ENCODE measurements at places on chromosomes 13 and 19. TPM values are rescaled to one million over a fixed set of nuclear protein-coding genes. Genes with fewer than 3 reads are reported as not detected.
A peak's percentile ranks its signal among the peaks of the same experiment; 100 is the strongest.

DNA sequence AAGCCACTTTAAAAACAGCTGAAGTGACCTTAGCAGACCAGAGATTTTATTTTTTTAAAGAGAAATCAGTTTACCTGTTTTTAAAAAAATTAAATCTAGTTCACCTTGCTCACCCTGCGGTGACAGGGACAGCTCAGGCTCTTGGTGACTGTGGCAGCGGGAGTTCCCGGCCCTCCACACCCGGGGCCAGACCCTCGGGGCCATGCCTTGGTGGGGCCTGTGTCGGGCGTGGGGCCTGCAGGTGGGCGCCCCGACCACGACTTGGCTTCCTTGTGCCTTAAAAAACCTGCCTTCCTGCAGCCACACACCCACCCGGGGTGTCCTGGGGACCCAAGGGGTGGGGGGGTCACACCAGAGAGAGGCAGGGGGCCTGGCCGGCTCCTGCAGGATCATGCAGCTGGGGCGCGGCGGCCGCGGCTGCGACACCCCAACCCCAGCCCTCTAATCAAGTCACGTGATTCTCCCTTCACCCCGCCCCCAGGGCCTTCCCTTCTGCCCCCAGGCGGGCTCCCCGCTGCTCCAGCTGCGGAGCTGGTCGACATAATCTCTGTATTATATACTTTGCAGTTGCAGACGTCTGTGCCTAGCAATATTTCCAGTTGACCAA is 10.8 kb downstream of the PLPPR3 start:
- no peak for DNase-seq

GRCh38 chr13:108733022-108733560 is 103.7 kb downstream of the MYO16 start:
- DNase-seq: no peak

DNA sequence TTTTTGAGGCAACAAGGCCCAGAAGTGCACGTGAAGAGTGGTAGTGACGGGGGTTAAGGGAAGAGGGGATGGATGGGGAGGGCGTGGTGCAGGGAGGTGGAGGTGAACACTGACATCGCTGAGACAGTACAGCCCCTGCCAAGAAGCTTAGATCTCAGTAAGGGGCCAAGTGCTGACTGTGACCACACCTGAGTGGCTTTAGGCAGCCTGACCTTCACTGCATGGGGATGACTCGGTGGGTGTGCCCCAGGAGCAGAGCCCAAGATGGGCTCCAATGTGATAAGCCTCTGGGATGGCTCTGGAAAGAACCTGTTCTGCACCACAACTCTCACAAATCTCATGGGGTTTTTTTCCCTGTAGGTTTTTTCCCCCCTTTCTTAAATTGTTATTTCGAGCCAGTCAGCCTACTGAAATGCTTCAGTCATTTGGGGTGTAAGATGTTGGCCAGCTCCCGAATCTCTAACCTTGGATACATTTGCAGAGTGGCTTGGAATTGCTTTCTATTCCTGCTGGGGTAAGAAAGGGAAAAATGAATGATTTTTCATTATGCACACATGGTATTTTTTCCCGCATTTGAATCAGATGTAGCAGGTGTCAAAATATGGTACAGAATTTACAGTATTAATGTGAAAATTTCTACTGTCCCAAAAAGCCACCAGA is 165.0 kb downstream of the TM9SF2 start:
- no peak for DNase-seq

DNA sequence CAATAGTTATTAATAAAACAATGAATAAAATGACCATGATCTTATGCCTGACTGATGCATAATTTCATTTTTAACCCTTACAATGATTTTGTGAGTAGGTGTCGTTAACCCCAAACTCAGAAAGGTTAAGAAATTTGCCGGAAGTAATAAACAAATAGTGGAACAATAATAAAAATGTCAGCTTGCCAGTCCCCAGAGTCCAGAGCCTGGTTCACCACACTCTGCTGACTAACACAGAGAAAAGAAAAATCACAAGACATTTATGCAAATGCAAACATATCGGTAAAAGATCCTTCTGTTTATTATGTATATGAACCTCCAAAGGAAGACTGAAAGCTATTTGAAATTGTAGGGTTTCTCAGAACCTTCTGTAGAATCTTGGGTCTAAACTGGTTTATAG is 563.7 kb downstream of the EFNB2 start:
- no peak for DNase-seq

DNA sequence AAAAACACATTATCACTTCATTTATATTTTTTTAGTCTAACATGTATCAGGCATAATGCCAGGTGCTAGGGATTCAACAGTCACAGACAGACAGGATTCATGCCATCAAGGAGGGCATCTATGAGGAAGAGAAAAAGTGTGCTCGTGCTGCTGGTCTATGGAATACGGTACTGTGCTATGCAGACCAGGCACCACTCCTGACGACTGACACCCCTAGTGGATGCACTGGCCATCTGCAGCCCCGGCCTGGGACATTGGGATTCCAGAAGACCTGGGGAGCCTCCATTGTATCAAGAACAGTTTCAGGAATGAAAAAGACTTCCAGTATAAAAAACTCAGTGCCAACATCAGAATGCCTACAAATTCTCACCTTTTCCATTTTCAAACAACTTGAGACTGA is 94.0 kb downstream of the KLF12 start:
- DNase-seq: peak; percentile 46

DNA sequence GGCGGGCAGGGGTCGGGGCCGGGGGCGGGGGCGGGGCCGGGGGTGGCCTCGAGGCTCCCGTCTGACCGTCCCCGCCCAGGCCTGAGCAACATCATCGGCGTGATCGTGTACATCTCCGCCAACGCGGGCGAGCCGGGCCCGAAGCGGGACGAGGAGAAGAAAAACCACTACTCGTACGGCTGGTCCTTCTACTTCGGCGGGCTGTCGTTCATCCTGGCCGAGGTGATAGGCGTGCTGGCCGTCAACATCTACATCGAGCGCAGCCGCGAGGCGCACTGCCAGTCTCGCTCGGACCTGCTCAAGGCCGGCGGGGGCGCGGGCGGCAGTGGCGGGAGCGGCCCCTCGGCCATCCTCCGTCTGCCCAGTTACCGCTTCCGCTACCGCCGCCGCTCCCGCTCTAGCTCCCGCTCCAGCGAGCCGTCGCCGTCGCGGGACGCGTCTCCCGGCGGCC is 9.4 kb upstream of the CACNG6 start:
- DNase-seq: no peak

DNA sequence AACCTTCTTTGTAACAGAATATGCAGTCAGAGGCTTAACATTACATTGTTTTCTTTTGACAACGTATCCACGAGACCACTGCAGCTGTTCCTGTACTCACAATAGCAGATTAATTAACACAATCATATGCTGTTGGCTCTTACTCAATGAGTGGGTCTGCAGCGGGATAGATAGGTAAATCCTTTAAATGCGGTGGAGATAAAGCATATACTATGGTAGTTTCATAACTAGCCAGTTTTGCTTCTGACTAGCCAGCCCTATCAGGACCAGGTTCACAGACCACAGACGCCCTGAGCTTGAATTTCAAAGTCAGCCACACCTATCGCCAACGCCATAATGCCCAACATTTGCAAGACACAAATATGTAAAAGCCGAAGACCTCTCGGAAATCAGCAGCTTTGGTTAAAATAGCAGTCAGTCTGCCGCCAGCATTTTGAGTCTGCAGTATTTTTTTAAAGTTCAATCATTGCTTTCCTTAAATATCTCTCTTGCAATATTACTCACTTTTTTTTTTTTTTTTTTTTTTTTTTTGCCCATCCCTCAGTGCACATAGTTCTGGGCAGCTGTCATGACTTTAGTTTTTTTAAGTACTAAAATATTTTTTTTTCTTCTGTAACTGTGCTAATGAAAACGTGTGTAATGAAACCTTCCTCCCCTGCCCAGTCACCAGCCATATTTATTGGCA is 120.5 kb downstream of the ZNF536 start:
- DNase-seq: no peak

OR7A5 gene
- not detected for total RNA-seq

FPR1 gene
- total RNA-seq: 4.5 TPM

C1QTNF9B gene
- total RNA-seq: 2.1 TPM

S1PR4 gene
- total RNA-seq: 0.60 TPM
